Stimulated activated CD8-positive, alpha-beta memory T cell treated with anti-CD3 and anti-CD28 coated beads, Interleukin-15, amount 100 ng/mL, for 4 hours (primary cell): ENCODE measurements at places on chromosomes 5 and 9.

DNA sequence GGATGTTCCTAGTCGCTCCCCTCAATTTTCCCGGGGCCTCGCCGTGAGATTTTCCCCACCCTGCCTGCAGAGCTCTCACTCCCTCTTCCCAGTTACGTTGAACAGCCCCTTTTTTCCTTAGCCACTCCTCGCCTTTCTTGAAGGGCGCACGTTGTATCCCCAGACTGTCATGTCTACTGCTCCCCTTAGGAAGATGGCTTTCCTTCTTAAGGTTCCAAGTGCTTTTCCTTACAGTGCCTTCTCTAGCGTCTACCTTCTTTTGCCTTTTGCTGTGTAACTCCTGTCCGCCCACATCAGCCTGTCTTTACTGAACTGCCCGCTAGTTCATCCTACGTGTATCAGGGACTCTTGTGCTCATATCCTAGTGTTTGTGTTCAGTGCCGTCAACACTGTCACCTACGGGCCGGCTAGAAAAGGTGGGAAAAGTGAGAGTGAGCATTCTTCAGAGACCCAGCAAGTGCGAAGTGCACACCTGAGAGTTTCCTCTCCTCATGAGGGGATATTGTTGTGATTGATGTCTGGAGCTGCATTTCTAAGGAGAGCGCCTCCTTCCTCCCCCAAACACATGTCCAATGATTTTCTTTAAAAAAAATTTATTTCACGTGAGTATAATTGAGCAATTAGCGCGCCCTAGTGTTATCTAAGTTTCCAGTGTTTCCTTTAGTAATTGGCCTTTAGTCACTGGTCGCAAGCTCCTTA, 764 bp downstream of the CAMLG start:
- DNase-seq, result no peak

GRCh38 chr9:35806101-35806500, 6.0 kb downstream of the SPAG8 start:
- DNase-seq, result no peak

DNA sequence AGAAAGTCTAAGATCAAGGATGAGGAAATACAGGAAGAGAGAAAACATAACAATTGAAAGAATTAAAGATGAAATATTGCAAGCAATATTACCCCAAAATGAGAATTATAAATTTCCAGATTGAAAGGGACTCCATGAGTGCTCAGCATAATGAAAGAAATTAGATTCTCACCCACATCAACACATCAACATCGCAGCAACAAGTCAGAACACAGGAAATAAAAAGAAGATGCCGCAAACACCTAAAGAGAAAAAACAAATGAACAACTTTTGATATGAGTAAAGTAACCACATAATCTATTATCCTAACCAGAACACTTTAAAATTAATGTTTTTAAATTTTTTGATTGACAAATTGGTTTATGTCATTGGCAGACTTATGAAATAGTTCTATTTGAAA, 318.3 kb upstream of the PTGER4 start:
- no peak for DNase-seq

GRCh38 chr5:79878136-79878679, 112.9 kb downstream of the MTX3 start:
- DNase-seq, result no peak

DNA sequence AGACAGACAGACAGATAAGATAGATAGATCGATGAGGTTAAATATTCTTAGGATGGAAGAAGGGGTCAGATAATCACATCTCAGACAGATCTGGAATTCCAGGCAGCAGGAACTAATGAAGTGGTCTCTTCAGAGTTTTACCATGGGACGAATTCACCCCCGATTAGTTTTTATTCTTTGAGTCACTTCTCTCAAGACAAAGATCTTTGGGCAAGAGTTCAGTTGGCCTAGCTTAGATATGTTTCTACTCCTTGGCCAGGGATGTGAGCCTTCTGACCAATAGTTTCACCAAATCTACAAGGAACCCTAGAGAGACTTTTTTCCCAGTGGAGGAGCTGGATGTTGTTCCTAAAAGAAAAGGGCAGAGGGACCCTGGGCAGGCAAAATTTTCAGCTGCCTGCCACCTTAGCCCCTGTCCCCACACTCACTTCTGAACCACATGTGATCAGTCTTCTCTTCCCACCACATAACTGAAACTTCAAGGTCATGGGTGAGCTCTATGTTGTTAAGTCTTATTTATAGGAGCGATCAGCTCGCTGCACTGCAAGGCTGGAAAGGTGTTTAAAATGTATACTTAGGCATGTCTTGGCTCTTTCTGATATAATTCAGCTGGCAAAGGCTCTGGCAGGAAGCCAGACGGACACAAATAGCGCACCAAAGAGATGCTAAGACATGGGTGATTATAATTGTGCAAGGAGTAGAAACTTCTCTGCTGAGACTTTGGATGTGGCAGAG, 132.9 kb downstream of the PALM2AKAP2 start:
- no peak for DNase-seq

GRCh38 chr9:96038271-96038670, 162.8 kb downstream of the ERCC6L2 start:
- no peak for DNase-seq

- no peak for DNase-seq
Measured at GRCh38 chr9:74458832-74459231, 38.3 kb upstream of the RORB start.

DNA sequence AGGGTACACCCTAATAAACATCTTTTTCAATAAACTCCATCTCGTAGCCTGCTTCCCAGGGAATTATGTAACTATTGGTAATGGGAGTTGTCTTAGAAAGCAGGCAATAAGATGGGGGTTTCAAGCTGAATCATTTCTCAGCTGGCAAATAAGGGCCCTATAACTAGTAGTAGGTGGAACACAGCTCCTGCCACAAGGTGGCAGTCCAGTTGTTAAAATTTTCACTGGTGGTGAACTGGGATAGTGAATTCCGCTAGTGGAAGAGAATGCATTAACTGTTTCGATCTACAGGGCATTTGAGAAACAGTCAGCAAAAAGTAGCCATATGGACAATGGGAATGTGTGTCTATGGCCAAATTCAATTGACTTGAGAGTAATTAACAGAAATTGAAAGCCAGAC, 27.7 kb downstream of the PCDHB15 start:
- no peak for DNase-seq

DNA sequence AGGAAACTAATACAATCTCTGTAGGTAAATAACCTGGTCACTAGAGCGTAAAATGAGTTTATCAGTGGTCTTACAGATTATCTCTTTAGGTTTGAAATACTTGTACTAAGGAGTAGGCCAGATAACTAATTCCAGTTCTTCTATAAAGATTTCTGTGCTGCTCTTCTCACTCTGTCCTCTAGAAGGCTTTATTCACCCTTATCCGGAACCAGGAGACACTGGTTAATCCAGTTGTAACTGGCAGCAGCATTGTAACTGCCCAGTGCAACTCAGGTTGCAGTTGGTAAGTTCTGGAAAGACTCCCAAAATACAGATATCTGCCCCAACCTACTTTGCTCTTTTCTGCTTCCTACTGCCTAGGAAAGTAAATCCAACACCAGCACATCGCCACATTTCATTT, 19.8 kb downstream of the C5orf22 start:
- DNase-seq, result no peak

DNA sequence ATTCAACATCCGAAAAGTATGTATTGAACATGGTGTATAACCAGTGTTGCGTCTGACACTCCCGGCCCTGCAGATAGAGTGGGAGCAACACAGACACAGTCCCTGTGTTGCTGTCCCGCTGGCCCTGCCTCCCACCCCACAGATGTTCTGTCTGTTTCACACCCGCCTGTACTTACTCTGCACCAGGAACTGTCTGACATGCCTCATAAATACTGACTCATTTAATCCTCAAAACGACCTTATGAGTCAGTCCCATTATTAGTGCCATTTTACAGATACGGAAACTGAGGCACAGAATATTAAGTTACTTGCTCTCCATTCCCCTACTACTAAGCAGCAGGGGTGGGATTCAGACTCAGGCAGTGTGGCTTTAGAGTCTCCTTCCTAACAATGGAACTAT, 109.8 kb upstream of the NFIL3 start:
- no peak for DNase-seq

DNA sequence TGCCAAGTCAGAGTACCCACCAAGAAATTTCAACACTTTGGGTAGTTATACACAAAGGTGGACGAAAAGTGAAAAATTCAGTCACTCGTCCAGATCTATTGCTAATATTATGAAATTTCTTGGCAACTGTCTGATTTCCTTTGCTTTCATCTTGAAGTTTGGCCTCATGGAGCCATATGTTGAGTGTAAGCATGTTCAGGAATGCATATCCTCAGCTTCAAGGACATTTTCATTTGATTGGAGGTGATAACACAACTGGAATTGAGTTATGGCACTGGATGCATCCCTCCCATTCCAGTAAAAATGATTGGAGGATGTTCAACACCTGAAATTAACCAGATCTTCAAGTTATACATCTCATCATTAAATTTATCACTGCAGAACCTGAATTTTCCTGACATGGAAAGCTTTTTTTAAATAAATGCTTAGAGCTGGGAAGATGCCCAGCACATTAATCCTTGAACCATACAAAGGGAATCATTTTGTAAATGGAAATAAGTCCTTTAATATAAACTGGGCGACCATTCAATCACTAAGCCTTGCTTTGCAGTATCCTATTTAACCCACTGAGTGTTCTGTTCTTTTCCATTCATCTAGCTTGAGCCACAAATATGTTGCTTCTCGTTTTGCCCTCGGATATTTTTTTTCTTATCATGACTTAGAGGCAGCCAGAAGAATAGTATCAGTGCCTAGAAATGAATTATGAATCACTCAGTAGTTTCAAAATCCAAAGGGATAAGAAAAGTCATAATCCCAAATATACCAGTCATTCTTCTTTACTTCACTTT, 273.7 kb upstream of the PIK3R1 start:
- no peak for DNase-seq
